Activated CD8-positive, alpha-beta memory T cell treated with anti-CD3 and anti-CD28 coated beads for 1 hour (primary cell): ENCODE measurements at places on chromosomes 16 and 17.
A peak's percentile ranks its signal among the peaks of the same experiment; 100 is the strongest.

- DNase-seq, result no peak
Observed at GRCh38 chr17:73384926-73385325, 73.1 kb upstream of the CDC42EP4 start.

DNA sequence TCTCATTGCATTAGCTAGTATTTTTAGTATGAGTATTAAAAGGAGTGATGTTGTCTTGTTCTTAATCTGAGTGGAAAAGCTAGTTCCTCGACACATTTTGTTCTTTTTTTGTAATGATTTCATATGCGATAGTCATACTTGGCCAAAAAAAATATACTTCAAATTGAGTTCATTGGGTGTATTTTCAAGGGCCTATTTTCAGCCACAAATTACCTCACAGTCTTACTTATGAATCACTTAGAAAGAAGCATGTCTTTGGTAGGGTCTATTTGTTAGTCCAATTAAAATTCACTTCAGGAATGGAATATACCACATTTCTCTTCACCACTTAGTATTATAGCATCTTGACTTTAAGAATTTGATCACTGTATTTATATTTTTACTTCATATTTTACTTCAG lies 337.2 kb downstream of the CDH11 start:
- no peak for DNase-seq

- DNase-seq, result no peak
Observed at GRCh38 chr16:65808790-65809189, 557.7 kb upstream of the CDH5 start.

DNA sequence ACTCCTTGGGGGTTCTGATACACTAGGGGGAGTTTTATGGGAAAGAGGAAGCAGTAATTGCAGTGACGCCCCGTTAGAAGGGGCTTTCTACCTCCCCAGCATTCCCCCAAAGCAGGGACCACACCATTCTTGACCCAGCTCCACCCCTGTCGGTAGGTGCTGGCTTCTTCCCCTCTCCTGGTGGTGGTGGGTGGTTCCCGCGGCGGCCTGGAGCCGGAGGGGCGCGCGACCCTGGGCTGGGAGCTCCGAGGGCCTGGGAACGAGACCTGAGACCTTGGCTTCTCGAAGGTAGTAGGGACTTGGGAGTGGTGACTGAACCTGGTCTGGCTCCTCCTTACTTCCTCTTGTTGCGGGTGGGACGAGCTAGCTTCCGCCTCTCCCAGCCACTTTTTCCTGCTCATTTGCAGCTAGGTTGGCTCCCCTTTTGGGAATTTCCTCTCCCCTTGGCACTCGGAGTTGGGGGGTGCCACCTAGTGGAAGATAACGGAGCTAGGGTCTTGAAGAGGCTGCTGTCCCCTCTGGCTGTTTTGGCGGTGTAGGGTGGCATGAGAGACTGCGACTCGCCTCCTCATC lies 438 bp downstream of the GRN start:
- DNase-seq, result no peak

- no peak for DNase-seq
Observed at GRCh38 chr17:34653511-34653910, 74.1 kb downstream of the TMEM132E start.

GRCh38 chr17:2780256-2780655 lies 16.0 kb upstream of the RAP1GAP2 start:
- DNase-seq, result no peak

DNA sequence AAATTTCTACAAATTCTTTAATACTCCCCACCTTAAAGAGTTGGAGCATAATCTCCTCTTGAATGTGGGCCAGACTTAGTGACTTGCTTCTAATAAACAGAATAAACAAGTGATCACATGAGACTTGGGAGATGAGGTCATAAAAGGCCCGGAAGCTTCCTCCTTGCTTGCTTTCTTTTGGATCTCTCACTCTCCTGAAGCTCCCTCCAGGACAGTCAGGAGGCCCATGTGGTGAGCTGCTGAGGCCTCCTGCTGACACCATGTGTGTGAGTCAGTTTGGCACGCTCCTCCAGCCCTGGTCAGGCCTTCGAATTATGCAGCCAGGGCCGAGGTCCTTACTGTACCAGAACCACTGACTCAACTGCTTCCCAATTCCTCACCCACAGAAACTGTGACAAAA lies 53.2 kb downstream of the NDEL1 start:
- no peak for DNase-seq

GRCh38 chr17:43587647-43588046 lies 41.5 kb upstream of the ETV4 start:
- DNase-seq, result no peak

- no peak for DNase-seq
Observed at GRCh38 chr17:14297161-14297851, 3.6 kb upstream of the HS3ST3B1 start.

DNA sequence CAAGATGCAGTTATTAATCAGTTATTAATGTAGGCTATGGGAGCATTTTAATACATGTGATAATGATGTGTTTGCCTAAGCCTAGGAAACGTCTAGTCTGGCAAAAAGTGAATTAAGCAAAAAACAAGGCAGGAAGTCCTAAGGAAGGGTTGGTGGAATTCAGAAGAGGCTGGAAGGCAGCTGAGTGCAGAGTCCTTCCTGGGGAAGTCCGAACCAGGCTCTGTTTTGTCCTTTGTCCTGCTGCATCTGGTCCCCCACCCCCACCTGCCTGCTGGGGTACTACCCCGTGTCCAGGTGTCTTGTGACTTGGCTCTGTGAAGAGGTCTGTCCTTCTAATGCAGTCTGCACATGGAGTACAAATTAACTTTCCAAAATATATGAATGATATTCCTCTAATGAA lies 1.5 kb upstream of the MYH10 start:
- DNase-seq, result no peak

DNA sequence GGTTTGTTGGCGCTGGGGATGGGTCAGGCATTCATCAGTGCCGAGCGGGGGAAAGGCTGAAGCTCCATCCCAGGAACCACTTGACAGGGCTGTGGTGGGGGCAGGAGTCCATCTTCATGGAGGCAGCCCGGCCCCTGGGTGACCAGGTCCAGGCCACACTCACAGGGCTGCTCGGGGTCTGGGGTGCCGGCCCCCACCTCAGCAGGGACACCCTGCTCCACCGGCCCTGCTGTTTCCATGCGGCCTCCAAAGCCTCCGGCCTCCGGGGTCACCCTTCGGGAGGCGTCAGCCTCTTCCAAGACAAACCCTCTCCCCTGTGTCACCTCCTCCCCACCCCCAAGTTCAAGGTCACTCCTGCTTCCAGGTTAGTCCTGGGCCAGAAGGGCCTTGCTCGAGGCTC lies 22.1 kb downstream of the GALNS start:
- DNase-seq, result no peak

DNA sequence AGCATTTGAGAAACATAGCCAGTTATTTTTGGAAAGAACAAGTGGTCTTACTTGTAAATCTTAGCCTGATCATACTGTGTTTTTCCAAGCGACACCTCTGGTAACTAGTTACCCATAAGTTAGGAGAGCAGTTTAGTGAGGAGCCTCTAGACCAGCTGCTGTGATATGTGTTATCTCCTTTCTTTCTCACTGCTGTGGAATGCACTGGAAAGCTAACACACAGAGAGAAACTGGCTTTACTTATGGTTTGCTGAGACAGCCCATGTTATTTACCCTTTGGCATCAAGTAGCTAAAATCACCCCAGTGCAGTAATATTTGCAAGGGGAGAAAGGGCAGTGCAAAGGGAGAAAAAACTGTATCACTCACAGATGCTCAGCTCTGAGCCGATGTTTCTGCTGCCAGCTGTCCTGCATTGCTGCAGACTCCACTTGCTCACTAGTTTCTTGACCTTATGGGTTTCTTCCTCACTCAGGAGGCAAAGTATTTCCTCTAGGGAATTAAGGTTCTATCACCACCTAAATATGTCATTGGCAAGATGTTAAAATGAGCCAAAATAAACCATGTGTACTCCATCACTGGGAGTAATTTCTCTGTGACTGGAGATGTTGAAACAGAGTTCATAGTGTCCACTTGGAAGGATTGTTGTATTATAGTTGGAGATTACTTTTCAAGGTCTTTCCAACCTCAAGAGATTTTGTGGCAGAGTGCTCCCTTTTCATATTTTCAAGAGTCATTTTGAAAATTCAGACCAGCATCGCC lies 2.3 kb downstream of the RBFOX1 start:
- no peak for DNase-seq

- DNase-seq, result peak; percentile 24
Observed at GRCh38 chr16:87713451-87714229, 52.1 kb downstream of the KLHDC4 start.
